T47D (cell line): ENCODE measurements at places on chromosomes 12 and 14.

DNA sequence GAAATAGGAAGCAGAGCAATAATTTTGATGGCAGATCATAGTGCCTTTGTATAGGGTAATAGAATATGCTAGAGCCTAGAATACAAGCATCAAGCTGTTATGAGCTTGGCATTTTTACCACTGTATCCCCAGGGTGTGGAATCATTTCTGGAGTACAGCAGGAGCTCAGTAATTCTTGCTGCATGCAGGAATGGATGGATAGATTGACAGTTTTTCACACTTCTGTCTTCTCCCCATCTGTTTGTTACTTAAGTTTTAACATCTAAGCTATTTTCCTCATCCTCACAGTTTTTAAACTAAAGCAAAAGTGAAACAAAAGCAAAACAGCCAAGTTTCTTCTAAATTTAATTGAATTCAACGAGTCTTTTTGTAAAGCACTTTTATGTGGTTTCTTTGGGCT is 32.6 kb downstream of the ALG10 start:
- DNase-seq: no peak

GRCh38 chr12:109832541-109833306 is 474 bp downstream of the TRPV4 start:
- no peak for DNase-seq

GRCh38 chr14:90116444-90116843 is 54.6 kb downstream of the KCNK13 start:
- no peak for DNase-seq

DNA sequence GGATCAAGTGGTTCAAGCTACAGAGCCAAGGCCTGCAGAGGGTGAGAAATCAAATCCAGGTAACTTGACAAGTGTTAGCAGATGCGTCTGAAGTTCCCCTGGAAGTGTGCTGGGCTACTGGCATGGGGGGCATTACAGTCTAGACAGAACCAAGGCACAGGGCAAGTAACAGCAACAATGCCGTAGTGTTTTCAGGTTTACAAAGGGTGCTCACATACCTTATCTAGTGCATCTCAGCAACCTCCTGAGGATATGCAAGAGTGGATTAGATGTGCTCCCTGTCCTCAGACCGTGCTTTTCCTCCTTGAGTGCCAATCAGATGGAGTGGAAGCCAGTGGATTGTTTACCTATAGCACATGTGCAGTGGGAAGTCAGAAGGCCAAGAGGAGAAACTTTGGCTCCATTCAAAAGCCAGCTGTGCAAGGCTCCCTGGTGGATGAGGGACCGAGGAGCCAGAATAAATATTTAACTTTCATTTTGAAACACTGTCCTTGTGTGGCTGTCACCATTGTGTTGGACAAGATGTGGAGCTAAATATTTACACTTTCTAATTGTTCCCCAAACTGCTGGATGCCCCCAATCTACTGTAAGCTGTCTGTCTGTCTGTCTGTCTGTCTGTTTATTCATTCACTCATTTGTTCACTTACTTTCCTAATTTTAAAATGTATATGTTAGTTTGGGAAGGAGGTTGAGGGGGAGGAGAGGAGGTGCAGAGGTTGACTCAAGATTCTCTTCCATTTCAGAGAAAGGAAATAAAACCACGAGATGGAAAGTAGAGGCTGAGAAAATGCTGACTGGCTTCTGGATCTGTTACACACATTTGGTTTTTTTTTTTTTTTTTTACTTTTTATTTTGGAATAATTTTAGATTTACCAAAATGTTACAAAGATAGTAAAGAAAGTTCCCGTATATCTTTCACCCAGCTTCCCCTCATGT is 184.0 kb upstream of the PARP11 start:
- peak; percentile 10 for DNase-seq

GRCh38 chr12:55549302-55549701 is at the start of gene OR6C4:
TSS of gene OR6C4 (plus strand) at chr12:55549602. CDS start at chr12:55551227, 1,625 bp downstream.
- no peak for DNase-seq
